Activated CD4-positive, CD25-positive, alpha-beta regulatory T cell treated with anti-CD3 and anti-CD28 coated beads, Interleukin-2, amount 50 U/mL, for 24 hours (primary cell): ENCODE measurements at places on chromosomes 3 and 15.

GRCh38 chr3:110664148-110664547 is 407.5 kb upstream of the NECTIN3 start:
- no peak for ATAC-seq

- no peak for ATAC-seq
Observed at GRCh38 chr3:176447369-176447768, 749.9 kb downstream of the TBL1XR1 start.

- ATAC-seq = no peak
Observed at GRCh38 chr3:114437897-114438296, 144.1 kb downstream of the TIGIT start.

- no peak for ATAC-seq
Observed at GRCh38 chr3:17607905-17608304, 134.5 kb downstream of the TBC1D5 start.

DNA sequence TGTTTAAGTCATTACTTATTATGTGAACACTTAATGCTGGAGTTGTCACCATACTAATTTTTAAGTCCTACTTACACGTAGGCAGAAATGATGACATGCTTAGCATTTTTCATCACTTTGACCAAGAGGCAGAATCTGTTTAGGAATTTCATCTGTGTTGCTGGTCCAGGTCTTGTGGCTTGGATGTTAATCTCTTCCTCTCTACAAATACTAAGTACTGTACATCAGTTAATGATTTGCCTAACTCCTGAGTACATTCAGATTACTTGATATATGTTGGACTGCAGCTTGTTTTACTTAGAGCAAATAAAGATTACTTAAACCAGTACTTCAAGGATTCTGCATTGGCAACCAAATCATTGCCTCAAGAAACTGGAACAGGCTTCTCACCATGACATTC is 8.6 kb downstream of the SNRK start:
- ATAC-seq = no peak

GRCh38 chr3:168951368-168951767 is 712.1 kb downstream of the MECOM start:
- ATAC-seq = no peak
